ENCODE measurements at places on chromosomes 2 and 18. TPM values are rescaled to one million over a fixed set of nuclear protein-coding genes. Genes with fewer than 3 reads are reported as not detected.

LYG2 gene
- not detected for total RNA-seq

DNA sequence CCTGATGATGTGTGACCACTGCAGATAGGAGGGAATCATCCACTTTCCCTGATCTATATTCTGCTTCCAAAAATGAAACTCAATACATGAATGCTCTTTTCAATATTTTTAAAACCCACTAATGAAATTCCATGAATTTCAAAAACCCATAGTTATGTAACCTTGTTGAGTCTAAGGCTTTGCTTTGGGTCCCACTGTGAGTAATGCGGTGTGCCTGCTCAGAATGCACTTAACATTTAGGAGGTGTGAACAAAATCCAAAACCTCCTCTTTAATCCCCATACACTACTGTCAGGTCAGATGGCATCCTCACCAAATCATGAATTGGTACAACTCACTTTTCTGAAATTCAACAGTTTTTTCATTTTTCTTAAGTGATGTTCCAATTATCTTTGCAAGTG, 50.4 kb downstream of the CCDC93 start:
- DNase-seq = no peak

- no peak for DNase-seq
Observed at GRCh38 chr2:184779777-184780176, 181.4 kb downstream of the ZNF804A start.

DNA sequence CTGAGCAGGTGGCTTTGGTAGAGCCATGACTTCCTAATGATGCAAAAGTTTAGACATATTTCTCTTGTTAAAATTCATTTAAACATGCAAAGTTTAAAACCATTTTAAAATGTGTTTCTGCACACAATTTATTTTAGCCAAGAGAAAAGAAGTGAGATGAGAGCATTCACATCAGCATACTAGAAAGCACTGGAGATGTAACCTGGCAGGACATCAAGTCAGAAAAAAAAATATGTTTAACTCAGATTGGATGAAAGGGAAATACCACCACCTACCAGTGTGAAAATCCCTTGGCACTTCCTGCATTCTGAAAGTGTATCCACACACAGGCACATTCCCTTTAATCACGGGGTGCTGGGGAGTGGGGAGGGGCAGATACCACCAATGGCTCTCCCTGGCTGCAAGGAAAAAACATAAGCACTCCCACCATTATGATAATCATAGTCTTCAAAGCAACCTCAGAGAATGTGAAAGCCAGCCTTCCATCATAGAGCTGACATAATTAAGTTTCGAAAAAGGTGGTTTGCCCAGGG, 25.0 kb downstream of the DNER start:
- no peak for DNase-seq

DNA sequence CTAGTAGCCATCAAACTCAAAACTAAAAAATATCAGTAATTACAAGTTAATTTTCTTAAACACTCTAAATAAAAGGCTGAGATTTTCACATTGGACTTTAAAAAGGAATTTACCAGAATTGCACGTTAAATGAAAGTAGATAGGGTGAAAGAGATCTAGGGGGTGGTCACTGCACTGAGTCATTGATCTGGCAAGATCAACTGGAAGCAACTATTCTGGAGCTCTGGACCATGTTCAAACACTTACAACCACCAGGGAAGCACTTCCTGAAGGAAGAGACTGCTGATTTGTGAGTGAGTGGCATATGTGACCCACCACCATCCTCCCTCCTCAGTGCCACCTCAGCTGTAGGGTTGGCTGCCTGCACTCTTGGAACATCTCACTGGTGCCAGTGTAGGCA, 111.8 kb downstream of the UGGT1 start:
- no peak for DNase-seq

- DNase-seq = no peak
Observed at GRCh38 chr2:148826791-148827190, 48.2 kb upstream of the KIF5C start.

DNA sequence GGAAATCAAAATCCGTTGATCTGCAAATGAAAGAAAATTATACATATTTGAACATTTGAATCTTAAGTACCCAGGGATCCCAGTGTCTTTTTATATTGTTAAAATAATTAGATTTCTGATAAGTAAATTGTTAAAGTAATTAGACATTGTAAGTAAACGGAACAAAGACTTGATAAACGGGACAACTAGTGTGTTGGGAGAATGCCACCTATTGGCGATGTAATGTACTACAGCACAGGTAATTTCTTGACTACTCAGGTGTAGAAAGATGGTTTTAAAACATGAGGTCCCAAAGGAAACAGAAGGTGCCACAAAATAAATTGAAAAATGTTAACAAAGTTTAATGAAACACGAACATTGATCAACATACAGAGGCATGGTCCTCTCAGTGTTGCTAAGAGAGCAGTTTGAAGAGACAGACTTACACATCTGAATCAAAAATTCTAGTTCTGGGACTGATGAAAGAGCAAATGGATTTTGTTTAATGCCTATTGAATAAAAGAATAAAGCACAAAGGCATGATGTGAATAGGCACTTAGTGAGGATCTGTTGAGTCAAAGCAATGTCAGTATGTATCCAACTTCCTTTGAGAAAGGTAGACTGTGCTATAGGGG, 103.4 kb upstream of the RASGRP3 start:
- DNase-seq = peak; percentile 19

Data from GM12878 (cell line).